ENCODE measurements at places on chromosomes 7 and 10.

DNA sequence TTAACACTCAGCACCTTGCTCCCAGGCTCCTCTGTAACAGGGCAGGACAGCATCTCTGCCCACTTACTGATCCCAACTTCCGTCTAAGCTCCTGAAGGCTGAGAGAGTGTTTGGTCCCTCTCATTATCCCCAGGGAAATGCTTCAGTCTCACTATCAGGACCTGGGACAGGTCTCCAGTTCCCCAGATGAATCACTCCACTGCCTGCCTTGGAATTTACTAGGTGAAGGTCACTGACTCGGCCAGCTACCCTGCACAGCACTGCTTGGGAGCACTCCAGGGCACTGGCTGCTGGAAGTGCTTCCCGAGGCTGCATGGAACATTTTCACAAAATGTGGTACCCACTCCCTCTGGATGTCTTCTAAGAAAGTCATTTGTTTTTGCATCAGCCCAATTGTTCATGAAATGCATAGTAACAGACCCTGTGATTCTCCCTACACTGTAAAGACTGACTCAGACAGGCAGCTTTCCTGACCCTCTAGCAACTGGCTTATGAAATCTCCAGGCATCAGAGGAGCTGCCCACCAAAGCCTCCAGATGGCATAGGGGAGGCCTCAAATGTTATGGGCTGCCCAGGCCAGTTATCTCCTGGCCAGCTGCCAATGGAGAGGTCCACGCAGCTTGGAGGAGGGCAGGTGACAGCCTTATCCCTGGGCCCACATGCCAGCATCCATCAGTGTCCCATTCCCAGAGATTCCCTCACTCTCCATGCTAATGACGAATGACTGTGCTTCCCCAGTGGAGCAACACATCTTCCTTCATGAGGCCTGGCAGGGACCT is 89.1 kb downstream of the GFRA1 start:
- no peak for DNase-seq

DNA sequence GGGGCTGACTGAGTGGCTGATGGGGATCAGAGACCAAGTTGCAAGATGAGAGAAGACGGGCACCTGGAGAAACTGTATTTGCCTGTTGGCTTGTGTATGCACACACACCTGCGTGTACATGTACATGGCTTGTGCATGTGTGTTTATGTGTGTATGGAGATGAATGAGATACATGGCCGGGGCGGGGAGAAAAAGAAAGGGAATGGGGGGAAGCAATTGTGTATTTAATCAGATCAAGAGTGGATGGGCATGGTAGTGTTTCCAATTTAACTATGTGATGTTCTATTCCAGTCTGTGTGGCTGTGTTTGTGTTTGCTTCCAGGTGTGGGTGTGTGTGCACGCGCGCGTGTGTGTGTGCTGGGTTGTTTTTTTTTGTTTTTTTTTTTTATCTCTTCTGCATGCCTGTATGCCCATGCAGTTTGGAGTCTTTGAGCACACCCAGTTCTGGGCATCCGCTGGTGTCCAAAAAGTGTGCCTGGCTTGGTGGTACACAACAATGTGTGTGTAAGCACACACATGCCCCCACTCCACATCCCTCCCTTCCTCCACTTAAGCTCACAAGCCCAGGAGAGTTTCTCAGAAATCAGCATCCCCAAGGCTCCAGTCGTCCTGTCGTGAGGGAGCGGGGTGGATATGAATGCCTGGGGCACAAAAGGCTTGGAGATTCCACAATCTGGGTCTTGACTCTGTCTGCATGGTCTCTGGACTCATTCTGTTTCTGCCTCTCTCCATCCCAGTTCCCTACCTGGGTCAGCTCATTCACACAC is 2.5 kb upstream of the VGF start:
- DNase-seq: no peak

- no peak for DNase-seq
Observed at GRCh38 chr7:107582875-107583274, 2.8 kb downstream of the BCAP29 start.

GRCh38 chr7:155705623-155706360 is 61.3 kb downstream of the RBM33 start:
- no peak for DNase-seq

GRCh38 chr7:66170309-66171231 is 34.6 kb upstream of the TPST1 start:
- DNase-seq: no peak
